ENCODE measurements at places on chromosomes 1 and 21.

DNA sequence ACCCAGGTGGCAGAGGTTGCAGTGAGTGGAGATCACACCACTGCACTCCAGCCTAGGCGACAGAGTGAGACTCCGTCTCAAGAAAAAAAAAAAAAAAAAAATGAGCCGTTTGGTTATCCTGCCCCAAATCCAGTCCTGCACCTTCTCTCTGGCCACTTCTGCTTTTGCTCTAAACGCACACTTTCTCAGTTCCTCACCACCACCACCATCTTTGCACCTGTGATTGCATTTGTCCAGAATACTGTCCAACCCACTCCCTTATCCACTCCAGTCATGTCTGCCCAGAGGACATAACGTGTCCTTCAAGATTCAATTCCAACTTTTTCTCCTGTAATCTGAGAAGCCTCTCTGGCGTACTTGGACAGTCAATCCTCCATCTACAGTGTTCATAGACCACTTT is 2.2 kb upstream of the NEK2 start:
- DNase-seq, result no peak

DNA sequence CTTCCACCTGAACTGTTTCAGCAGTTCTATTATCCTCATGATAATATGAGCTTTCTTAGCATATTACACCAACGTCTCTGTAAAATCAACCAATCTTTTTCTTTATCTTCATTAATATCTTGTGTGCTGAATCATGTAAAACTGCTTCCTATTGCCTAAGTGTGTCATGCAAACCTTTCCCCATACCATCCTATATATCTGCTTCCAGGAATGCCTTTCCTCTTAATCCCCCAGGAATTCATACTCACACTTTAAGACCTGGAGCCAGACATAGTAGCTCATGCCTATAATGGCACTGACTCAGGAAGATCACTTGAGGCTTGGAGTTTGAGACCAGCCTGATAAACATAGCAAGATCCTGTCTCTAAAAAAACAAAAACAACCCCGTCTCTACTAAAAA is 183.9 kb downstream of the NRIP1 start:
- DNase-seq, result no peak

DNA sequence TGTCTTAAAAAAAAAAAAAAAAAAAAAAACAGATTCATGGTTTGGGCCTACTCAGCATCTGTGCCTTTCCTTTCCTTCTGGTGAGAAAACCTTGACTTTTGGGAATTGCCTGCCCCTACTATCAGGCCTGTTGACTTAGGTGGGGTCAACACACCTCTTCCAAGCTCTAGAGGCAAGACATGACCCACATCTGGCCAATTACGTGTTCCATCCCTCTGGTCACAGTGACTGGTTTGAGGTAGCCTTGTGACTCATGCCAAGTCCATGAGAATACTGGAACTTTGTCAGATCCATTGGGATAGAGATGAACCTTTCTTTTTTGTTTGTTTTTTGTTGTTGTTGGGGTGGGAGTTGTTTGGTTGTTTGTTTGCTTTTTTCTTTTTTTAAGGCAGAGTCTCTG is 37.3 kb upstream of the KHDRBS1 start:
- DNase-seq, result no peak

DNA sequence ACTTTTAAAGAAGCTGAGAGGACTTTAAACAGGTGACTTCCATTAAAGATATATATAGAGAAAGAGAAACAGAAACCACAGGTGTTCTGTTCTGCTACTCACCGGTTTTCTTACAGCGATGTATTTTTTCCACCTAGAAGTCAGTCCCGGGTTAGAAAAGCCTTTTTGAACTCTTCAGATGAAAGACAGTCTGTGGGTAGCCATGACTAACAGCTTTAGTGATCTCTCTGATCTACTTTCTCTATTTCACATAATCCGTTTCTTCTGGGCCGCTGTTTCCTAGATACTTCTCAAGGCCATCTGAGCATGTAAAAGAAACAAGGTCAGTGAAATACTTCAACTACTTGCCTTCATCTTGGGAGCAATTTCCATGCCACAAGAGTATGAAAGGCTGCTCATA is 25.1 kb downstream of the WDR64 start:
- DNase-seq, result no peak

DNA sequence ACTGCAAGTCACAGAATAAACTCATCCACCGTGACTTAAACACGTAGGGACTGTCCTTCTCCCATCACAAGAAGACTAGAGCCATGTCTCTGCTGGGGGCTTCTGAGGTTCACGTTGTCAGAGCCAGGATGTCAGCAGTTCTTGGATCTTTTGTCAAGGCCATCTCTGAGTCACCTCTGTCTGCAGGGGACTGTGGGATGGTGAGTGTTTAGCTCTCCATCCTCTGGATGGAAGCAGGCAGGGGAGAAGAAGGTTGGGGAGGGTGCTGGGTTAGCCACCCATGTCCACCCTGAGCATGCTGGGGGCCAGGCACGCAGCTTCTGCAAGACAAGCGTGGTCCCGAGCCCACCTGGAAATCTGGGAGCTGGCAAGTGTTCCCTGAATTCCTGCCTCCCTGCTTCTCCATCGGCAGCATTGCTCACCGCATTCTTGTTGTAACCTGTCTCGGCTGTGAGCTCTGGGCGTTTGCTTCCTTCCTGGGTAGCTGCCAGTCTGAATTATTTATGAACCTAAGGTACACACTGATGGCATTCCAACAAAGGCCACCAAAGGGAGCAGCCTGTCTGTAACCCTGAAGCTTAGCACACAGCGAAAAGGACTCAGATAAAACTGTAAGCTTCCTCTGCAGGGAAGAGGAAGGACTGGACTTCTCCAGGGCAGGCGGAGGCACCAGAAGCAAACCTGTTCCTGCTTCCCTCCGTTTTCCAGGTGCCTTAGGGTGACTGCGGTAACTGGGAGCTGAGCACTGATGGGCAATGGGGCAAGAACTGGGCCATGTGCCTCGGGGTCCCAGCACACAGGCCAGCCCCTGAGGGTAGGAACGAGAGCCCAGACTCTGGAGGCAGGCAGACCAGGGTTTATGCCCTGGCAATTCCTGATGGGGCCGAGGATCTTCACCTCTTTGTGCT is 88.6 kb downstream of the RIPK4 start:
- DNase-seq, result no peak

DNA sequence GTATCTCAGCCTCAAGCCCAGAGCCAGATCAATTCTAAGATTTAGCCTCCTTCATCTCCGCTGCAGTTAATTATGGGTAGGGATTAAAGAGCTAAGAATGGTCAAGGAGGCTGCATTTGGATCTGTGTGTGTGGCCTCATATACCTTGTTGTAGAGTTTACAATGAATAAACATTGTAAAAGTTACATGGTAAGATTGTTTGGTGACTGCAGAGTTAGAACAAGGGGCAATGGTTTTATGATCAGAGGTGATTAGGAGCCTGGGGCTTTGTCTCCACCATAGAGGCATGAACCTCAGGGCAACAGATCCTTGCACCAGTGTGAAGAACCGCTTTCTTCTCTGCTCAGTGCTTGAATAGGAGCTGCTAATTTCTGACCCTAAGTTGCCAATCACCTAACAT is 77.0 kb upstream of the MARK1 start:
- DNase-seq, result no peak

DNA sequence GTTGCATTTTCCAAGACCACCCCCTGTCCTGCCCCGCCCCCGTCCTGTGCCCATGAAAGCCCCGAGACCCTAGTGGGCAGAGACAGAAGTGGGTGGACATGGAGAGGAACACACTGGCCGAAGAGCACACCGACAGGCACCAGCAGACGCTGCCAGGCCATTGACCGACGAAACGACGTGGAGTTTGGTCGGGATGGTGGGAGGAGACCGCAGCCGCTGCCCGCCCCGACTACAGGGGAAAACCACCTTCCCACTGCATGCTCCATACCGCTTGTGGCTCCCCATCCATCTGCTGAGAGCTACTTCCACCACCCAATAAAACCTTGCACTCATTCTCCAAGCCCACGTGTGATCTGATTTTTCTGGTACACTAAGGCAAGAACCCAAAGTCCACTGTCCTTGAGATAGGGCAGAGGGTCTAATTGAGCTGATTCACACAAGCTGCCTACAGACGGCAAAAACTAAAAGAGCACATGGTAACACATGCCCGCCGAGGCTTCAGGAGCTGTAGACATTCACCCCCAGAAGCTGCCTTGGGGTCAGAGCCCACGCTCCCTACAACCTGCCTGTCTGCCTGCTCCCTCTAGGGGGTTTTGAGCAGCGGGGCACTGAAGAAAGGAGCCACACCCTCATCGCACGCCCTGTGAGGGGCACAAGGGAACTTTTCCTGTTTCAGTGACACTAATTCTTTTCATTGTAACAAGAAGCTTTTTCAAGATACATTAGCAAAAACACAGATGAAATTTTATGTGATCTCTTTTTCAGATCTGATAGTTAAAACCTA is 81.2 kb upstream of the RAB3GAP2 start:
- DNase-seq, result no peak

- DNase-seq, result no peak
Observed at GRCh38 chr1:213728593-213729536, 258.9 kb upstream of the PROX1 start.

DNA sequence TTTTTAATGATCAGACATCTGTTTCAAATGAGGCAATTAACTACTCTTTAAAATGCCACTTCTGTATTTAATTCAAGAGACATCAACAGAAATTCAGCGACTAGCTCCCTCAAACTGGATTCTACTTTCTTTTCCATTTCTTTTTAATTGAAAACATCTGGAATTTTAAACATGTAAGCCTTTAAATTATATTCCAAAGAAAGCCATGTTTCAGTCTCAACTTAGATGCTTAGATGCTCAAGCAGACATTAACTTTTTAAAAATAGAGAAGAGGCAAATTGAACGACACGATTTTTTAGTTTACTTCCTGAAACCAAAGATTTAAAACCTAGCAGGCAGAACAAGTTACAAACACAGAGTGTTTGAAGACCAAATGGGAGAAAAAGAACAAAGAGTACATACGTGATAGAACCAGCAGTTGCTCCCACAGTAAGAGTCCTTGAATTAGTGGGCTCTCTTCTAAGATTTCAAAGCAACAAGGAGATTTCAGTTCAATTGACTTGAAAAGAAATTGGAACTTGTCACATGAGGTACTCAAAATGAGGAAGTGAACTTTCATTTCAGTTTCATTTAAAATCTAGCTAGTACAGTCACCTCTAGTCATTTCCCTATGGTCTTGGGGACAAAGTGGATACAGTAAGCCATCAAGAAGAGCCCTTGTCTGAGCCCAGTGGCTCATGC is at the start of gene CTSS:
Gene CTSS (minus strand): TSS at position 483 of the 681 bp plus-strand sequence. CDS start 1,015 bp downstream, outside the sequence.
- DNase-seq, result no peak

GRCh38 chr1:86648255-86648654 is 56.1 kb upstream of the SH3GLB1 start:
- no peak for DNase-seq

DNA sequence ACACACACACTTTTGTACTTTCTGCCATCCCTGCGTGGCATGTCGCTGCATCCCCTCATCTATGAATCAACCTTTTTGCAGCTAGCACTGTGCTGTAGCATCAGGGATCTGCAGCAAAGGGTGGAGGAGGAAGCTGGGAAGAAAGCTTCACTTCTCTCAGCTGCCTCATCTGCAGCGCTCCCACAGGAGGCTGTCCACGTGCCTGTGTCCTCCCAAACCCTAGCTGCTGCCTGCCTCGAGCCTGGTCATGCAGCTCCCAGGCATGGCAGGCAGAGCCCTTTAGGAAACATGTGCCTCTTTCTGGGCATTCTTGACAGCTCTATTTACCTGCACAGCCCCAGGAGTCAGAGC is 262.1 kb upstream of the SGIP1 start:
- DNase-seq, result no peak

GRCh38 chr1:5156416-5157120 is 502.2 kb downstream of the AJAP1 start:
- no peak for DNase-seq

GRCh38 chr1:84724128-84724860 is 34.0 kb upstream of the SSX2IP start:
- DNase-seq, result no peak

- no peak for DNase-seq
Observed at GRCh38 chr1:175894581-175894980, 151.2 kb upstream of the TNR start.

- no peak for DNase-seq
Observed at GRCh38 chr1:87686136-87686495, 357.4 kb downstream of the LMO4 start.

DNA sequence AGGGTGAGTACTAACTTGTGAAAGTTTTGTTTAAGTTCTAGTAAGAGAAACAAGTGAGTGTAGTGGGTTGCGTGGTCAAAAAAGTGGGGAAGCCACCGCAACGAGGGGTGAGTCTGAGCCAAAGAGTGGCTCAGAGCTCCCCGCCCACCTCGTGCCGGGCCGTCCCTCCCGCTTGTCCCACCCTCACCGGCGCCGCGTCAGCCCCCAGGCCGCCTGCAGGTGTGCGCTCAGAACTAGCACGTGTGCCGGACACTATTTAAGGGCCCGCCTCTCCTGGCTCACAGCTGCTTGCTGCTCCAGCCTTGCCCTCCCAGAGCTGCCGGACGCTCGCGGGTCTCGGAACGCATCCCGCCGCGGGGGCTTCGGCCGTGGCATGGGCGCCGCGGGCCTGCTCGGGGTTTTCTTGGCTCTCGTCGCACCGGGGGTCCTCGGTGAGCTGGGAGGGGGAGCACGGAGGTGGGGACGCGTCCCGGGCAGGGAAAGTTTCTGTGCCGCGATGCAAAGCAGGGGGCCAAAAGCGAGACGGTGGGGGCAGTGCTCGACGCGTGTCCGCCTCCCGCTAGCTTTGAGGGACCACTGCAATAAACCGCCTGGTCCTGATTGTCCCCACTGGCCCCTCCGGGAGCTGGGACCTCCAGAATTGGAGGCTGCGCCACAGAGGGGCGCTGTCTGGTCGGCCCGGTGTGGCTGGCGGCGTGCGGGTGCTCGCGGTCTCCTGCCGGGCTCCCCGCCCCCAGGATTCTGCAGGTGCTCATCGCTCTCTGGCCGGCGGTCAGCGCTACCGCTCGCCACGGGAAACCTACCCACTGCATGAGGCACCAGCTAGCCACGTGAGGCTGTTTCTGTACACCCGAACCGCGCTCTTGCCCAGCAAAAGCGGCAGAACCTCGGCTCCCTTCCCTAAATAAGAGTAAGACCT is at the start of gene CR2:
Gene CR2 (plus strand): TSS at position 283 of the 919 bp plus-strand sequence. CDS start 91 bp downstream, at position 374.
- DNase-seq, result peak; percentile 5

DNA sequence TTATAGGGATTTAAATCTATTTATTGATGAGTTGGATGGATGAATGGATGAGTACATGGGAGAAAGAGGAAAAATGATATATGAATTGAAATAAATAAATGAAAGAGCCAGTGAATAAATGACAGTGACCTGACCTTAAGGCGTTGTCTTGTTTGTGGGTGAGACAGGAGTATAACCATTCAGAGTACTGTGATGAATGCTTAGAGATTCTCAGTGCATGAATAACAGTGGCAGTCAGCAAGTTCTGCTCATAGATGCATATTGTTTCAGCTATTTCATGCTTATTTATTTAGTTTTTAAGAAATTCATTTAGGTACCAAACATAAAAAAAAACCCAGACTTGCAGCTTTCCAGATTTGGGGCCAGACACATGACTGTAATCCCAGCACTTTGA is 116.4 kb downstream of the FGGY start:
- DNase-seq, result no peak

All from NCI-H1930 (cell line).